ENCODE measurements at places on chromosomes 13 and 19.
A peak's percentile ranks its signal among the peaks of the same experiment; 100 is the strongest.

- DNase-seq = no peak
- H3K27me3 ChIP-seq = peaks cover 3% of the 10 kb centered on the region
- H3K4me3 ChIP-seq = no peak overlapping the region
- peaks cover 52% of the 10 kb centered on the region for H3K4me1 ChIP-seq
- H3K36me3 ChIP-seq = no peaks in the 10 kb centered on the region
Measured at GRCh38 chr13:40160618-40161350, 505.3 kb downstream of the COG6 start.

DNA sequence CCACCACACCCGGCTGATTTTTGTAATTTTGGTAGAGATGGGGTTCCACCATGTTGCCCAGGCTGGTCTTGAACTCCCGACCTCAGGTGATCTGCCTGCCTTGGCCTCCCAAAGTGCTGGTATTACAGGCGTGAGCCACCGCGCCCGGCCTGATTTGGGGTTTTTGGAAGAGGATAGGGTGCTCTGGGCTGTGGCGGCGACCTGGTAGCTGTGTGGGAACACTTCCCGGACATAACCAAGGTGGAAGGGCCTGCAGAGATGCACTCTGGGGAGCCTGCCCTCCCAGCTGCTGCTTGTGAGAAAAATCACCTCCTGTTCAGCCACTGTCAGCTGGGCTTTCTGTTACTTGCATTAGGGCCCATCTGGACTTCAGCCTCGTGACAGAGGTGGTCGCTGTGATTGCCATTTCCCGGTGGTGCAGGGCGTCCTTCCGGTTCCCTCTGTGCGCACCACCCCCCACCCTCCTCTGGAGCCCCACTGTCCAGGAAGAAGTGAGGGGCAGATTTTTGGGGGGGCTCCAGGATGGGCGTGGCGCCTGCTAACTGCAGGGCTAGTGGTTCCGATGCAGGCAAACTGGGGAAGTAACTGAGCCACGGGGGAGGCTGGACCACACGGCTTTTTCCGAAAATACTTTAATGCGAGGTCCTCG lies 7.5 kb downstream of the IL4I1 start:
- no peak overlapping the region for H3K4me3 ChIP-seq
- peaks cover 21% of the 10 kb centered on the region for H3K27me3 ChIP-seq
- peaks cover 33% of the 10 kb centered on the region for H3K36me3 ChIP-seq
- no peak overlapping the region for H3K27ac ChIP-seq

DNA sequence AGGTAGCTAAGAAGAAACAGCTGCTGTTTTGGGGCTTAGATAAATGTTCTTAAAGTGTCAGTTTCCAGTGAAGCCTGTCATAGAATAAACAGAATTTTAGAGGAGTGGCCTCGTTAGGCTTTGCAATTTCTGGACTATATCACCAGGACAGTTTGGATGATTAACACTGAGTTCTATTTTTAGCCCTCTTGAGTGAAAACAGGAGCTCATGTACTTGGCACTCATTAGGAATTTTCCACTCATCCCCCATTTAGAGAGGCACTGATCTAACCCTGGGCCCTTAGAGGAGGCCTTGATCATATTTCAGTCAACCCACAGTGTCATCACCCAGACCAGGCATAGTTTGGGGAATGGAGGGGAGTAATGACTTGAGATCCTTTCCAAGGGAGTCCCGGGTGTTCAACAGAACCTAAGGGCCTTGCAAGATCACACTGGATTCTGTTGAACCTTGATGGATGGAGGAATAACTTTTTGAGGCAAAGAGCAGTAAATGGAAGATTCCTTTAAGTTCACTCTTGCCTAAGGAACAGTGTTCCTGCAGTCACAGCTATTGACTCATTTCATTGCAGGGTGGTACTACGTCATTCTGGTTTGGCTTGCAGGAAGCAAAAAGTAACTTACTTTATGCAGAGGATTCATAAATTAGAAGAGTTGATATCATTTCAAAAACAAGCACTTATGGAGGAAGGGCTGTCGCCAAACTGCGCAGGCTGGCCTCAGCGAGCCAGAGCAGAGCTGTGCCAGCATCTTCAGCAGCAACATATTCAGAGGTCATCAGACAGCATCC lies 160.2 kb downstream of the SLC7A1 start:
- no peak for DNase-seq
- H3K4me1 ChIP-seq = peaks cover 20% of the 10 kb centered on the region
- no peak overlapping the region for H3K4me3 ChIP-seq

DNA sequence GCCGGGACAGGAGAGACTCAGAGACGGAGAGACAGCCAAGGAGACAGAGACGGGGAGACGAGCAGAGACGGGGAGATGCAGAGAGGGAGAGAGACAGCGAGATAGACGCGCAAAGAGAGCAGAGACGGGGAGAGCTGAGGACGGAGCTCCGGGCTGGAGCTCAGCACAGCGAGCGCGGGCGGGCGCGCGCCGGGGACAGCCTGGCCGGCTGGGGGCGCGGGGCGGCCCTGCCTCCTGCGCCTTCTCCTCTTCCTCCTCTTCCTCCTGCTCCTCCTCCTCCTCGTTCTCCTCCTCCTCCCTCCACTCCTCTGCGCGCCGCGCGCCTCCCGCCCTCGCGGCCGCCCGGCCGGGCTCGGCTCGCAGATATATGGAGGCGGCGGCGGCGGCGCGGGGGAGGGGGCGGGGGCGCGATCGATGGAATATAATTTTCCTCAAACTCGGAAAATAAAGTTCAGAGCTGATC lies at the start of gene ERFL:
ERFL (minus strand) TSS at position 229 of the 463 bp plus-strand sequence. CDS start 15,530 bp downstream, outside the sequence.
- H3K4me3 ChIP-seq = peak within 1 kb of the TSS; percentile 84
- DNase-seq = peak; percentile 51
- no peak within 1 kb of the TSS for H3K27ac ChIP-seq
- no peaks in the 10 kb centered on the region for H3K36me3 ChIP-seq
- no peaks in the 10 kb centered on the region for H3K27me3 ChIP-seq

DNA sequence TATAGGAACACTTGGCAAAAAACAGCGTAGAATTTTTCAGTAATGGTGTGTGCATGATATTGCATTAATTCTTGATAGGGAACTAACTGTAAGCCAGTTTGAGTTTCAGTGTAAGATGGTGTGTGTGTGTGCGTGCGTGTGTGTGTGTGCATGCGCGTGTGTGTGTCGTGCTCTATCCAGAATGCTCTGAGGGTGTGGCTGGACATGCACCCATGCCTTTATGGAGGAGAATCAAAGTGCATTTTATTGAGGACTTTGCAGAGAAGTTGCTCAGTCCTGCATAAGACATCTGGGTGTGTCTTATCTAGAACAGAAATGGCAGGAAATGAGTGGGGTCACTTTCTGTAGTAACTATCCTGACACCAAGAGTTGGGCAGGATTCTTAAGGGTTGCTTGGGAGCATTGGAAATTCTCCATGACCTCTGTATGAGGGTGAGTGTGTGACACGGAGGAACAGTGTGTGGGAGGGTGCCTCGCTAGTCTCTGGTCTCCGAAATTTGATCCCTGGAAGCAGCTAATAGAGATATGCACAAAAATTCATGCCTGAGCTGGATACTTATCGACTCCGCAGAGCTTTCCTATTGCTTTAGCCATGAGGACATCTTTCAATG lies 252.2 kb downstream of the TSHZ3 start:
- peaks cover 44% of the 10 kb centered on the region for H3K4me1 ChIP-seq
- no peak overlapping the region for H3K4me3 ChIP-seq
- no peak for DNase-seq

GRCh38 chr19:31804668-31805067 lies 455.4 kb upstream of the TSHZ3 start:
- H3K36me3 ChIP-seq = no peaks in the 10 kb centered on the region
- peaks cover 10% of the 10 kb centered on the region for H3K27me3 ChIP-seq
- no peak overlapping the region for H3K4me3 ChIP-seq
- H3K27ac ChIP-seq = no peak overlapping the region
- no peak for DNase-seq

DNA sequence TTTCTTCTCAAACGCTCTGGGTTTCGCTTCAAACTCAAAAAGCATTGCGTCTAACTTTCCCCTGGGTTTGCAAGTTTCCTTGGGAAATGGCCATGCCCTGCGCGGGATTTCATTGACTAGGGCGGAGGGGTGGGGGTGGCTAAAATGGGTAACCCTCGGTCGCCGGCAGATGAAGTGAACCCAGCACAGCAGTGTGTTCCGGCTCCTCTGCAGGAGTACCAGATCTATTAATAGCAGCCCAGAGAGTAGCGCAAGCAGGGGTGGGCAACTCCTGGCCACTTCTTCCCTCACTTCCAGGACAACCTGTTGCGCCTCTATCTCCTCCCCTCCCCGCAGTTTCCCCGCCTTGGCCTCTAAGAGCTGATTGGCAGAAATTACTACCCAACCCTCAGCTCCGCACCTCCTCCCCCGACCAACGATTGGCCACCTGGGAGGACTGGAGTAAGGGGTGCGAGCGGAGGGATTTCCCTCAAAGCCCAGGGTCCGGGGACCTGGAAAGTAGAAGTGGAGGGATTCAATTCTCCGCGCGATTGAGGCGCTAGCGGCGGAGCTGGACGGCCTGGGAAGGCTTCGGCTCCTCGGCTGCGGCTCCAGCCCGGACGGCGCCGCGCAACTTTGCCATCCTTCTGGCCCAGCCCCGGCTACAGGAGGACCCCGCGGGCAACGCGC lies at the start of gene FREM2:
FREM2 (plus strand) TSS at position 501 of the 669 bp plus-strand sequence. CDS start 268 bp downstream, outside the sequence.
- peak; percentile 81 for DNase-seq
- peaks cover 25% of the 10 kb centered on the region for H3K36me3 ChIP-seq
- peaks cover 10% of the 10 kb centered on the region for H3K4me1 ChIP-seq
- H3K4me3 ChIP-seq = peak within 1 kb of the TSS; percentile 83

- peak overlapping the region; percentile 43 for H3K4me3 ChIP-seq
- peak overlapping the region; percentile 97 for H3K27ac ChIP-seq
- H3K36me3 ChIP-seq = peaks cover 7% of the 10 kb centered on the region
- H3K27me3 ChIP-seq = peaks cover 8% of the 10 kb centered on the region
- H3K4me1 ChIP-seq = peaks cover 73% of the 10 kb centered on the region
Measured at GRCh38 chr19:46975925-46976782, 43.5 kb upstream of the NPAS1 start.

DNA sequence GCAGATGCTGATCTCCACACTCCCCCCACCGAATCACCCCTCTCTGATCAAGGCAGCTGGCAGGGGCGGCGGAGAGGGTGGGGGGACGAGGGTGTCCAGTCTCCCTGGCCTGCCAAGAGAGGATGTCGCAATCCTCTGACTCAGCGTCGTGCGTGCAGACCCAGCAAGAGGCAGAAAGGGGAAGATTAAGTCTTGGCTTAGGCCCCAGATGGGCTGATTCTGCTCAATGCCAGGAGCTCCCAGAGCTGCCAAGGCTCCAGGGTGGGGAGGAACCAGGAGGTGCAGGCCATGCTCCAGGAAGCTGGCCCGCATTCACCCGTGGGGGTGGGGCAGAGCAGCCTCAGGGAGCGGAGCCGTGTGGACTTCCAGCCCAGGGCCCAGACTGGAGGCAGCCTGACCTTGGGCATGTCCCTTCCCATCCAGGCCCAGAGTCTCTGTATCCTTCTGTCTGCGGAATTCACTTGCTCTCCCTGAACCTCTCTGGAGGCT lies 6.6 kb upstream of the BCL3 start:
- H3K27me3 ChIP-seq = peaks cover 43% of the 10 kb centered on the region
- no peak overlapping the region for H3K4me3 ChIP-seq

GRCh38 chr19:16370641-16371391 lies 46.2 kb downstream of the KLF2 start:
- H3K4me3 ChIP-seq = peak overlapping the region; percentile 52
- no peak for DNase-seq
- H3K36me3 ChIP-seq = peaks cover 35% of the 10 kb centered on the region
- H3K4me1 ChIP-seq = peaks cover 29% of the 10 kb centered on the region
- no peaks in the 10 kb centered on the region for H3K27me3 ChIP-seq

DNA sequence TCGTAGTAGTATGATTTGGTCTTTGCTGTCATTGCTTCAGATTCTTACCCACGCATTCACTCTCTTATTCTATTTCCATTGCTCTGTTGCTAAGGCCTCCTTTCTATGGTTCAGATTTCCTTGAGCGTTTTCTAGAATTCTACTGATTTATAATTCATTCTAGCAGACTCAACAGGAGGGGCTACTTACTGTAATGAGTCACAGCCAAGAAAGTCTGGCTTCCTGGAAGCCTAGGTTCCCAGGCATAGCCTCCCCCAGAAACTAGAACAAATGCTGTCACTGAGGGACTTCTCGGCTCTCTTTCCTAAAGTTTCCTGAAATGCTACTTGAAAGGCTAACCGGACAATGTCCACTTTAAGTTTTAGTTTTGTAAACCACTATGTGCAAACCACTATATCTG lies 47.7 kb upstream of the SPATA13 start:
- no peak overlapping the region for H3K4me3 ChIP-seq
- no peaks in the 10 kb centered on the region for H3K36me3 ChIP-seq
- DNase-seq = no peak
- no peaks in the 10 kb centered on the region for H3K4me1 ChIP-seq

Data from nephron progenitor cell (in vitro differentiated cells).